ENCODE measurements at places on chromosomes 11 and 22. TPM values are rescaled to one million over a fixed set of nuclear protein-coding genes. Genes with fewer than 3 reads are reported as not detected.

Gene SEPTIN5
- 10.4 TPM for total RNA-seq

GRCh38 chr22:24230911-24231656, 13.8 kb downstream of the GGT5 start:
- no peak for DNase-seq

DNA sequence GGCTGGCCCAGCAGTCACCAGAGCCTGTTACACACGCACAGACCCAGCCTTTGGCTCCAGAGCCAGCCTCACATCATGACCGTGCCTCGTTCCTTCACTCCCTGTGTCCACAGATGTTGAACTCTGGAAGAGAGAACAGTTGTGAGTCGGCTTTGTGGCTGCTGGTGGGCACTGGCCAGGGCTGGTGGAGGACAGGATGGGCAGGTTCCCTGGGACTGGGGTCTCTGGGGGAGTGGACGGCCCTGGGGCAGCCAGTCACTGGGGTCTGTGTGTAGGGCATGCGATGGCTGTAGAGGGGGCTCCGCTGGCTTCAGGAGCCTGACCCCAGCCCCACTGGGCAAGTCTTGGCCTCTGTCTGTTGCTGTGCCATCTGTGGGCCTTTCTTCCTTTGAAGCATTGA, 1070.1 kb downstream of the BRD1 start:
- DNase-seq, result no peak

DNA sequence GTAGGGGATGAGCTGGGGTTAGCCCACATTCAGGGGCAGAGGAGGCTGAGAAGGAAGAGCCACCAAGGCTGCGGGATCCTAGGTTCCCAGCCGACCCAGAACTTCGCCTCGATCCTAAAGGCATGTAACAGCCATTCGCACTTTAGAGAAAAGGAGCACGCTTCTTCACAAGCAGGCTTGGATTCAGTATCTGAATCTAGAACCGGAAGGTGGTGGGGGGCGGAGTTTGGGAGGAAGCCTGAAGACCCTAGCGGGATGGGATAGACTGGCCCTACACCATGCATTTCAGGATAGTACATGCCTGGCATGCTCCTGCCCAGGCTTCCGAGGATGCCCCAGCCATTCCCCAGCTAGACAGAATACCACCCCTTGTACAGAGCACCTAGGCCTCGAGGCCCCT, 4.4 kb downstream of the SCARF2 start:
- no peak for DNase-seq

GRCh38 chr11:69369945-69370344, 76.0 kb downstream of the MYEOV start:
- no peak for DNase-seq

Gene SLCO2B1
- total RNA-seq, result 117 TPM

DNA sequence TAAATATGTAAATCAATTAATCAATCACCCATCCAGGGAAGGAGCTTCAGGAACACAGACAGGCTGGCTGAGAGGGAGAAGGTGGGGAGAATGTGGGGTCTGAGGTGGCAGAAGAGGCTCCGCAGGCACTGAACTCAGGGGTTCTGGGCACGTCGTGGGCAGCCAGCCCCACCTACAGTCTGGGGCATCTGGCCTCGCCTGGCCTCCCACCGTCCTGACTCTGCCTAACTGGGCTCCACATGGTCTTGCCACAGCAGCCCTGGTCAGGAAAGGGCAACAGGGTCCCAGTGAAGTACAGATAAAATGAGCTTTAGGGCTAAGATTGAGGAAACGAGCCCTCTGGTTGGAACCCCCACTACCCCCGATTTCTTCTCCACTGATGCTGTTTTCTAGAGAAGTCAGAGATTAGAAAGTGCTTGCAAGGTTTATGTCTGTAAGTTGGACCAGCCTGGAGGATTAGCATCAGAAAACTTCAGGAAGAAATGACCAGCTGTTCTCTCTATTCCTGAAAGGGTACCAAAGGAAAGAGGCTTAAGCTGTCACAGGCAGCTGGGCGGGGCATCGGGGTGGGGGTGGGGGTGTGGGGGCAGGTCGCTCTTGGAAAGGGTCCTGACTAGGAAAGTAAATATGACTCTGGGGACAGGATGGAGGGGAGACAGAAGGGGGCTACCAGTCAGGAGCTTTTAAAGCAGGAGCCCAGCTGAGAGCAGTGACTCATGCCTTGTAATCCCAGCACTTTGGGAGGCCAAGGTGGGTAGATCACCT, 261.7 kb downstream of the BUD13 start:
- no peak for DNase-seq

DNA sequence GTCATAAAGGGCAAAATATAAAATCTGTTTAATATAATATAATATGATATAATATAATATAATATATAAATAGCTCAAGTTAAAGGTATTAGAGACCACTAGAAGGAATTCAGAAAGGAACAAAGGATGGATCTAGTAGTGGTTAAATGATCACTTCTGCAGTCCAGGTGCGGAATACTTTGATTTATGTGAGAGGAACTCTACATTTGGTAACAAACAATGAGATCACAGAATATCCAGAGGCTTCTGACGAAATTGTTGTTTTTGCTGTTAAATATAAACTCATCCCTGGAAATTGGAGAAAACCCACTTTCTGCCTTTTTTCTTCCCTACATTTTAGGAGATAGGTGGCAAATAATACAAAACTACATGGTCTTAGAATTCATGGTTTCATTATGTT, 36.0 kb downstream of the ATXN10 start:
- no peak for DNase-seq

DNA sequence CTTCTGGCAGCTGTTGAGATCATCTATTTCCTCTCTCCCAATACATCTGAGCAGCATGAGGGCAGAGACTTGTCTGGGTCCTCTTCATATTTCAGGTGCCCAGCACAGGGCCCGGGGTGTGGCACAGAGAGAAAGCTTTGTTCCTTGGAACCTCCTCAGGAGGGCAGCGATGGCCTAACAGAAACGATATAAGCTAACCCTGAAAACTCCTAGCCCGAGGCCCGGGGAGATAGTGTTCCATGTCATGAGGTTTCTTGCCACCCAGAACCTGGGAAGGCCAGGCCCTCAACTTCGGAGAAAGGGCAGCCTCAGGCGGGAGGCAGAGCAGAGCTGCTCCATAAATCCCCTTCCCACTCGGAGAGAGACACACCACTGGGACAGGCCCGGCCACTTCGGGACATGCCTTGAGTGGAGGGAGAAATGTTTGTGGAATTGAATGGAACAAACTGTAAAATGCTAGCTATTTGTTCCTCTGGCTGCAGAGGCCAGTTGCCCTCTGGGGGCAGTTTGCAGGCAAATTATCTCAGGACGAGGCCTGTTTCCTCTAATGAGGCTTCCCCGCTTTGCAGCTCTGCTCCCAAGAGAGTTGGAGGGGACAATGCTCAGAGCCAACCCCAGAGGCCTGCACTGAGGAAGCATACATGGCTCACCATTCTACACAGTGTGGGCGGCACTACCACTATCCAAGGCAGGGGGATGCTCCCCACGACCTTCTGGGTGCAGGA, 11.6 kb downstream of the ARRB1 start:
- peak; percentile 34 for DNase-seq

Gene APLNR
- total RNA-seq, result 5.3 TPM

DNA sequence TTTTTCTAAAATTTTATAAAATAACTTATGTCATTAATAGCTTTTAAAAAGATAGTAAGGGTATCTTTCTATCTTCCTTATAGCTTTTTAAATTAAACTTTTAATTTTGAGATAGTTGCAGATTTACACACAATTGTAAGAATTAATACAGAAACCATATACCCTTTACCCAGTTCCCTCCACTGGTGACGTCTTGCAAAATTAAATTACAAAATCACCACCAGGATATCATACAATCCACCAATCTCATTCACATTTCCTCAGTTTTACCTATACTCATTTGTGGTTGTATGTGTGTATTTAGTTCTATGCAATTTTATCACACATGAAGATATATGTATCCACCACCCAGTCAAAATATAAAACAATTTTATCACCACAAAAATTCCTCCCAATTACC, 10.0 kb downstream of the SBF2 start:
- DNase-seq, result no peak

DNA sequence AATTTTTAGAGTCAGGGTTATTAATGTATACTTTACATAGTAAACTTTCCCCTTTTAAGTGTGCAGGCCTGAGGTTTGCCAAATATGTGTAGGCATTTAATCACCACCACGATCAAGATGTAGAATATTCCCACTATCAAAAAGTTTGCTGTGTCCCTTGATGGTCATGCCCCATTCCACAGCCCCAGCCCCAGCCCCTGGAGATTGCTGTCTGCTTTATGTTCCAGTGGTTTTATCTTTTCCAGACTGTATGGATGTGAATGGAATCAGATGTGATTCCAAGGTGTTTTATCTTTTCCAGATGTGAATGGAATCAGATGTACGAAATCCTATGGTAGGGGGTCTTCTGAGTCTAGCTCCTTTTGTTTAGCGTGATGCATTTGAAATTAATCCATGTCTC, 93.1 kb upstream of the B3GAT1 start:
- no peak for DNase-seq

DNA sequence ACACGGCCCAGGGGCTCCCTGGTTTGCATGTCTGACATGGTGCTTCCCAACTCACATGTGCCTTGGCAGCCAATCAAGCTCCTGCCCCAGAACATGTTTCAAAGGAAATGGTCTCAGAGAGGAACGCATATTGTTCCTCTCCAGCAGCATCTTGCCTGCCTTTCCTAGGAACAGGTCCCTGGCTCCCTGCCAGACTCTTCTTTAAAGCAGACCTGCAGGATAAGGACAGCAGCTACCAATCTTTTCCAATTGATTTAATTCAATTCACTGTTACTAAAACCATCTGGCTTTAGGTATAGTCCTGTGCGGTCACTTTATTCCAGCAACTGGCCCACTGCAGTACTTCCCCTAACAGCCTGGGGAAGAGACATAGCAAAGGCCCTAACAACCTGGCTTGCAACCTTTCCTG, 79.9 kb downstream of the AMBRA1 start:
- peak; percentile 44 for DNase-seq

DNA sequence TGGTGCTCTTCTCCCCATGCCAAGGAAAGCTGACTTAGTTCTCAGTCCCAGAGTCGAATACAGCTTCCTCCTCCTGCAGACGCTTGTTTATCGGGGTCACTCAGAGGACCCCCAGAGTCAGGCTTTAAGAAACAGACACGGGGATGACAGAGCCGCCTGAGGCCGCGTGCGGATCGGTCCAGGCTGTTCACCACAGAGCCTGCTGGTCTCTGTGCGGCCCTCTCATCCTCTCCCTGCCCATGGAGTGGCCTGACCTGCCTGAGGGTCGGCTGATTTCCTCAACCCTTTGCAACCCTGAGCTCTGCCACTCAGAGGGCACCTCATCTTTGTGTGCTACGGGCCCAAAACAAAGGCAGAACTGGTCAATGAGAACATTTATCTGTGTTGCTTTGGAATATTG, 2.1 kb downstream of the GAL start:
- no peak for DNase-seq

GRCh38 chr11:132601875-132602274, 930.4 kb downstream of the OPCML start:
- no peak for DNase-seq

- peak; percentile 93 for DNase-seq
Observed at GRCh38 chr11:64185175-64185692, 737 bp upstream of the STIP1 start.

Gene GLYAT
- 57.8 TPM for total RNA-seq

Gene SULT4A1
- 0.57 TPM for total RNA-seq

- DNase-seq, result no peak
Observed at GRCh38 chr22:49199224-49199623, 628.4 kb downstream of the BRD1 start.

GRCh38 chr11:69499918-69500284, 18.4 kb downstream of the LINC01488 start:
- DNase-seq, result no peak

GRCh38 chr11:119511614-119512306, 88.8 kb upstream of the THY1 start:
- no peak for DNase-seq

Data from kidney (tissue), 22 donors.